ENCODE measurements at places on chromosomes 5 and 9. TPM values are rescaled to one million over a fixed set of nuclear protein-coding genes. Genes with fewer than 3 reads are reported as not detected.

CD14 gene
- total RNA-seq: not detected

DNA sequence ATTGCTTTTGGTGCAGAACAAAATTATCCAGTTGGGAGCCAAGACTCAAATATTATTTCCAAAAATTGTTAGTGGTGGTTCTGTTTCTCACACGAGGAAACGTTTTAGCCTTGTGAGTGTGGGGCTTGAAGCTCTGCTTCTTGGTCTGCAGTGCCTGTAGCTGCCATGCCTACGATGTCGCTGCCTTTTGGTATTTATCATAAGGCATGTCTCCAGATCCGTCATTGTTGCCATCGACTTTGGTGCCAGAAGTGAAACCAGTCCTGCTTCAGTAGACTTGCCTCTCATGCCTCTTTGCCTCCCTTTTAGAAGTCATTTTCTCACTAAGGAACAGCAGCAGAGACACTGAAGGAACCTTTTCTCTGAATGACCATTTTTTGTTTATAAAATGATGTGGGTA, 29.7 kb upstream of the CATSPER3 start:
- no peak for DNase-seq

GRCh38 chr5:115961381-115962238, 665 bp upstream of the LVRN start:
- no peak for DNase-seq

GRCh38 chr9:91421128-91421765, 2.4 kb downstream of the NFIL3 start:
- no peak for DNase-seq

GRCh38 chr5:148931453-148932057, 105.1 kb downstream of the ADRB2 start:
- DNase-seq: no peak

All from foreskin keratinocyte (primary cell).